ENCODE measurements at places on chromosomes 5 and 9. TPM values are rescaled to one million over a fixed set of nuclear protein-coding genes. Genes with fewer than 3 reads are reported as not detected.

FUT7 gene
- not detected for total RNA-seq

FOXD4 gene
- 0.32 TPM for total RNA-seq

ST8SIA4 gene
- 1.7 TPM for total RNA-seq

FAM151B gene
- total RNA-seq = 2.4 TPM

UBLCP1 gene
- 16.2 TPM for total RNA-seq

FBP1 gene
- total RNA-seq = 2.4 TPM

EPB41L4A gene
- total RNA-seq = 8.2 TPM

PTAR1 gene
- 63.0 TPM for total RNA-seq

NMUR2 gene
- total RNA-seq = not detected

INPP5E gene
- total RNA-seq = 18.3 TPM

SPATA31D4 gene
- not detected for total RNA-seq

ELAVL2 gene
- total RNA-seq = 0.99 TPM

CAPSL gene
- total RNA-seq = not detected

CCNI2 gene
- not detected for total RNA-seq

NOXA1 gene
- total RNA-seq = 18.5 TPM

FYB1 gene
- total RNA-seq = 3.6 TPM

LHX3 gene
- not detected for total RNA-seq

PCDH12 gene
- 0.61 TPM for total RNA-seq

All from ovary (tissue), 10 donors.